ENCODE measurements at places on chromosomes 4 and X.

DNA sequence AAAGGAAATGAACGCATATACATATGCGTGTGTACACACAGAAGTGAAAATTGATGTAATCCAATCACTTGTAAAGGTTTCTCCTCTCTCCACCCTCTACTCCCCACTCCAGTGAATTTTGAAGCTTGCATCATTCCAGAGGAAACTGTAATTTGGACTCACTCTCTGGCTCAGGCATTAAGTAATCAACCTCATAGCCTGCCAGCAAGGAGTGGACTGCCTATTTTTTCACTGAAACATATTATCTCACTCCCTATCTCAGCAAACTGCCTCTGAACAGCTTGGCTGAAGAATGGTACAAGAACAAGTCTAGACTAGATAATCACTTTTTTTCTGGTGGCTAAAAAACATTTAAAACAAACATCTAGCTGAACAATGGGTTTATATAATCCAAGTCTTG lies 124.2 kb downstream of the C4orf51 start:
- no peak for DNase-seq

DNA sequence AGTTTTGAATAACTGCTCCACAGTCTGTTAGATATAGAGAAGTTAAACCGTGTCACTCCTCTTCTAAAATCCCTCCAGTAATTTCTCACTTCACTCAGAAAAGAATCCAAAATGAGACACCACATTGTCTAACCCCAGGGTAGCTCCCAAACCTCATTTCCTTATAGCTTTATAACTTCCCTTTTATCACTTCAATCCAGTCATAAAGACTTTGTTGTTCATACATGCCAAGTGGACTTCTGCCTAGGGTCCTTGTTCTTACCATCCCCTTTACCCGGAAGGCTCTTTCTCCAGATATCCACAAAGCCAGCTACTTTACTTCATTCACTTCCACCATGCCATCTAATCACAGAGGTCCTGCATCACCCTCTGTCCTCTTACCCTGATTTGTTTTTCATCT lies 156.2 kb downstream of the GABRB1 start:
- DNase-seq = no peak

- DNase-seq = no peak
These were observed 7.8 kb upstream of the SH3TC1 start for GRCh38 chr4:8191136-8191747.

DNA sequence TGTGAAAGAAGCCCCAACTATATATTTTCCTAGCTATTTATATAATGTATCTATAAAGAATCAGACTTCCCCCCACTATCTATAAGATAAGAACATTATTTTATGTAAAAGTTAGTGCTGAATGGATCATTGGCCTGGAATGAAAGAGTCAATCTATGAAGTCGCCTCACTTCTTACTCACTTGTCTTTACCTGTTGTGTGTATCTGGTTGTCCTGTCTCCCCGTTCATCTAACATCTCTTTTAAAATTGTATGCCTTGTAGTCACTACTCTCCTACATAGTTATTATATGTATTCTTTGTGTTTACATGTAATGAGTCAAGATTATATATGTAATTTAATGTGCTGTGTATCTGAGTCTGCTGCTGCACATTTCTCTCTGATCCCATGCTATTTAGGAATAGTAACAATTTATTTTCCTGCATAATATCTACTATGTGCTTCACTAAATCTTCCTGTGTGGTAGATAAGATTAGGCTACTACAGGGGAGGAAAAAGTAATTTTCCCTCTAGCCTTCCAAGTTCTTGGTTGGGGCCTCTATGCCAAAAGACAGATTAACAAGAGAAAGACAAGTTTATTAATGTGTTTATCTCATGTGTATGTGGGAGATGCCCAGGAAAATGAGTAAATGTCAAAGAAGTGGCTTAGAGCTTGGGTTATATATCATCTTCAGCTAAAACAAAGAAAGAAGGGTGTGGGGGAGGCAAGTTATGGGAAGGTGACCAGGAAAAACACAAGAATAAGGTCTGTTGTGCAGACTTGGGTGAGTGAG lies 77.6 kb upstream of the FRMPD4 start:
- no peak for DNase-seq

- DNase-seq = no peak
These were observed 132.4 kb downstream of the RPA4 start for GRCh38 chrX:97016106-97016505.

DNA sequence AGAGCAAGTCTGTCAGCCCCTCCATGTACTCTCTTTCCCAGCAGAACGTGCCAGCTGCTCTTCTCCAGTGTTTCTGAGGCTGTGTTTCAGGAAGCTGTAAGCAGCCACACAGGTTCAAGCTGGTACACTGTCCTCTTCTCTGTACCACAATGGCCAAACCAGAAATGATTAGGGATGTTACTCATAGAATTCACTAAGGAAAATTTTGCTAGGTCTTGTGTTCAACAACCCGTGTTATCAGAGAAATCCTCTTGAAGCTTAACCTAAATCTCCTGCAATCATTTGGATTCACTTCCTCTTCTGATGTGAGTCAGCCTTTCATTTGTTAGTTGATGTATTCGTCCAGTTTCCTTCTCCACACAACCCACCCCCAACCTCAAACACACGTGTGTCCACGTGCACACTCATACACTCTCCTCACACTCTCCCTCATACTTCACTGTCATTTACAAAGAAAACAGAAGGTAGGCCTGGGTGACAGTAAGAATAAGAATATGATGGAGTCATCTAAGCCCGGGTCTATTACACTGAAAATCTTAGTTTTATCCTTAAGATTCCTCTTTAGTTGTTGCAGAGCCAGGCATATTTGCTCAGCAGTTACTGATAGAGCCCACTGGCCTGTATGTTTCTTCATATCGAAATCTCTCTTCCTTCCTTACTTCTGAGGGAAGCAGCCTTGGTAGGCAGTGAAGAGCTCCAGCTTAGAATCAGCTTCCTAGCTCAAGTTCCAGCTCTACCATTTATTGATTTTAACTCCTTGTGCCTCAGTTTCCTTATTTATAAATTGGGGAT lies 63.4 kb downstream of the DCUN1D4 start:
- no peak for DNase-seq

- no peak for DNase-seq
These were observed 1157.3 kb upstream of the AGA start for GRCh38 chr4:178599521-178599920.

- DNase-seq = no peak
These were observed 10.8 kb downstream of the PSAPL1 start for GRCh38 chr4:7423801-7424552.

GRCh38 chr4:19438233-19438632 lies 813.5 kb upstream of the SLIT2 start:
- no peak for DNase-seq

GRCh38 chr4:6391852-6392188 lies 80.6 kb downstream of the PPP2R2C start:
- DNase-seq = no peak

DNA sequence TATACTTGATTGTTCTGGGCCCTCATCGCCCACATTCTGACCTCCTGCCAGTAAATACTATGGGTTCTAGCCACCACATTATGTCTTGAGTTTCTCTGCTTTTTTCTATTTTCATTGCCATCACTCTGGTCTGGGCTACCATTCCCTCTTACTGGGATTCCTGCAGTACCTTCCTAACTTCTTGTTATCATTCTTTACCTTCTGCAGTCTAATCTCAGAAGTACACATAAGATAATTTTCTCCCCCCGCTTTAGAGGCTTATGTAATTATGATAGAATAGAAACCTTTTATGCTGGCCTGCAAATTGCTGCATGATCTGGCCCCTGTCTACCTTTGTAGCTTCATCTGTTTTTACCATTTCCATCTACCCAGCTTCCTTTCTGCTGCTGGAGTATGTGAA lies 19.2 kb downstream of the STIM2 start:
- no peak for DNase-seq

DNA sequence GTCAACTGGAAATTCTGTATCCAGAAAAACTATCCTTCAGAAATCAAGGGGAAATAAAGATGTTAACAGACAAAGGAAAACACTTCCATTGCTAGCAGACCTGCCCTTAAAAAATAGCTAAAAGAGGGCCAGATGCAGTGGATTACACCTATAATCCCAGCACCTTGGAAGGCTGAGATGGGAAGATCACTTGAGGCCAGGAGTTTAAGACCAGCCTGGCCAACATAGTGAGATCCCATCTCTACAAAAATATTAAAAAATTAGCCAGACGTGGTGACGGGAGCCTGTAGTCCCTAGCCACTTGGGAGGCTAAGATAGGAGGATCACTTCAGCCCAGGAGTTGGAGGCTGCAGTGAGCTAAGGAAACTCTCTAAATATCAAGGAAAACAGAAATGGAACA lies 67.4 kb downstream of the CNOT6L start:
- no peak for DNase-seq
